ENCODE measurements at places on chromosomes 7 and 10. TPM values are rescaled to one million over a fixed set of nuclear protein-coding genes. Genes with fewer than 3 reads are reported as not detected.

Gene PLEKHS1
- not detected for total RNA-seq

Gene USP54
- total RNA-seq, result 24.7 TPM

Gene KIF5B
- 45.8 TPM for total RNA-seq

Gene MRLN
- not detected for total RNA-seq

Gene NPSR1
- not detected for total RNA-seq

All from mesangial cell (primary cell).